ENCODE measurements at places on chromosomes 13 and 19. TPM values are rescaled to one million over a fixed set of nuclear protein-coding genes. Genes with fewer than 3 reads are reported as not detected.

ZNF91 gene
- total RNA-seq: 70.4 TPM

- H3K27me3 ChIP-seq: no peaks in the 10 kb centered on the region
- no peak for DNase-seq
- H3K4me1 ChIP-seq: no peaks in the 10 kb centered on the region
- no peaks in the 10 kb centered on the region for H3K36me3 ChIP-seq
Observed at GRCh38 chr13:30224732-30225131, 82.6 kb downstream of the KATNAL1 start.

DNA sequence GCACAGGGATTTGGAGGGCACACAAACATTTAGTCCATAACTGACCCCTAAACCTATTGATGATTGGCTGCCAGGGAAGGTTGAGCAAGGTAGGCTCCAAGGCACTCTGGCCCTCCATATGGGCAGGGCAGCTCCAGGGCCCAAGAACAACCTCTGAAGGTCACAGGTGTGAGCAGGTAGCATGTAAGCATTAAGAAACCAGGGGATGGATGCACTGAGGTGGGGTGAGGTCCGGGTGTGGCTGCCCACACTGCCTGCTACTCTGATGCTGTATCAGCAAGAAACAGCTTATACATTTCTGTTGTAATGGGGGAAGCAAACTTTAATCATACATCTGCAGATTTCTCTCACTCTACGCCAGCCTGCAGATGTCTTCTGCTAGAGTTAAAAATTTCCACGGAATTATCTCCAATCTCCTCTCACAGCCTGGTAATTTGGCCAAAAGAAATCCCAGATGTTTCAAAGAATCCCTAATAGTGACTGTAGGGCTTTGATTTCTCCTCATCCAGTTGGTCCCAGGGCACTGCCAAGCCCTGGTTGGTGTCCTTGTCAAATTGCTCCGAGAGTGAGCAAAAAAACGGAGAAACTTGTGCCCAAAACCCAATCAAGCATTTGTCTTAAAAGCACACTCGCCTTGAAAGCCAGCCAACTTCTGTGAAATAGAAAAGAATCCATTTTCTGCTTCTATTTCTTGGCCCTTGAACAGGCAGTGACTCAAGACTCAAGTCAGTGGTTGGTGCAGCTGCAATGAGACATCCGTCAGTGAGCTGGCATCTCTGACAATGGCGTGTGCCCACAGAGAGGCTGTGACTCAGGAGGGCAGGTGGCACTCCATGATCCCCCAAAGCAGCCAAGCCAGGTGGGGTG, 72.5 kb upstream of the MRI1 start:
- H3K36me3 ChIP-seq: no peaks in the 10 kb centered on the region
- no peak overlapping the region for H3K4me3 ChIP-seq
- H3K27me3 ChIP-seq: no peaks in the 10 kb centered on the region
- no peaks in the 10 kb centered on the region for H3K4me1 ChIP-seq
- no peak overlapping the region for H3K27ac ChIP-seq

GNG7 gene
- 8.7 TPM for total RNA-seq
